Astrocyte of the cerebellum (primary cell): ENCODE measurements at places on chromosomes 2 and 18.

- peak; percentile 37 for DNase-seq
Measured at GRCh38 chr2:53740170-53740569, 27.4 kb upstream of the CHAC2 start.

DNA sequence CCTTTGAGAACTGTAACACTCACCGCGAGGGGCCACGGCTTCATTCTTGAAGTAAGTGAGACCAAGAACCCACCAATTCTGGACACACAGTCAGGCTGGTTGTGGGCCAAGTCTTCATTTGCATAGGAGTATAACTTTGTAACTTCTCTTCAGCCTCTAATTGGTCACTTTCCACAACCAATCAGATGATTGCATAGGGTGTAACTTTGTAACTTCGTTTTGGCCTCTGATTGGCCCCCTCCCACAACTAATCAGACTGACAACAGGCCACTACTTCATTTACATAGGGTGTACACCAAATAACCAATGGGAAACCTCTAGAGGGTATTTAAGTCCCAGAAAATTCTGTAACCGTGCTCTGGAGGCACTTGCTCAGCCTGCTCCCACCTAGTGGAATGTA is 77.5 kb upstream of the TCF4 start:
- no peak for DNase-seq

DNA sequence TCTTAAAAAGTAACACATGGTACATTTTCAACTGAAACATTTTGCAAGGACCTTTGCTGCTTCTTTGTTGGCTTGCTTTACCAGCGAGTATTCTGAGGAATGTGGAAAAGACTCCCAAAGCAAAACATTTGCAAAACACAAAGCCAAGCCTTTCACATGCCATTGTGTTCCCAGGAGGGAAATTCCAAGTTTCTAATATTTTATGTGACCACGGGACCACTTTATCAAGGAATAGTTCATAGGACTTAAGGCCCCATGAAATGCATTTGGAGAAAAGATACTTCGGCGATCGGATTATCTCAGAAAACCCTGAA is 26.2 kb downstream of the CYP27C1 start:
- DNase-seq = peak; percentile 67

DNA sequence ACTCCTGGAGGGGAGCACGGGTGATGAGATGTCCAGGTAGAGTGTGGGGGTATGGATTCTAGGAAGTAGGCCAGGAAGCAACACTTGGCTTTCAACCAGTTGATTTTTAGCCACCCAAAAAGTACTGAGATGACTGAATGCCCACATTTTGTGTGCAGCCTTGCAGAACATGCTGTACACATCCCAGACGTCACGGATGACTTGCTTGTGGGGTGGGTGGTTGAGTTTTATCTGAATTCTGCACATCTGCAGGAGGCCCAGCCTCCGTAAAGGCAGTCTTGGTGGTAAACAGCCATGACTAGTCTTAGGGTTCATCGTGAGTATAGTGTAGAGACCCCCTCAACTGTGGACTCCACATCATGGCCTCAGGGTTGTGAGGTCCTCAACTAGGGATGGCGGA is 53.3 kb upstream of the CCDC195 start:
- no peak for DNase-seq

- DNase-seq = no peak
Measured at GRCh38 chr2:190670182-190670946, 21.5 kb downstream of the NAB1 start.
